Fibroblast of the conjunctiva (primary cell): ENCODE measurements at places on chromosomes 7 and 10.
A peak's percentile ranks its signal among the peaks of the same experiment; 100 is the strongest.

DNA sequence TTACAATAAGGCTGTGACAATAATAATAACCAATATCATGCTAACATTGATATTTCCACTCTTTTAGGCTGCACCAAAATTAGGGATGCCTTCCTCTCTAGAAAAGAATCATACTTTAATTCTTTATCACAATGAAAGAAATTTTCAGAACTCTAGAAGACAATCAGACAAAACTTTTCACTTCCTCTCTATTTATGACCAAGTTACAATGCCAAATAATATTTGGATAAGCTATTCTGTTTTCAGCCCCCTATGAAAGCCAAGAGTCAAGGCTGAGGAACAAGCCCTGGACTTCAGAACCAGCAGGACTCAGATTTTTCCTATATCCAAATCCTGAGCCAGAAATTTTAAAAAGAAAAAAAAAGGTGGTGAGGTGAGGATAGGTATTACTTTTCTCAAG is 4.6 kb downstream of the HYCC1 start:
- no peak for DNase-seq

GRCh38 chr10:74799721-74800221 is 26.6 kb upstream of the KAT6B start:
- peak; percentile 70 for DNase-seq

- peak; percentile 98 for DNase-seq
These were observed at the start of gene LSM8 for GRCh38 chr7:118183786-118184564. LSM8 (plus strand) TSS chr7:118184164; CDS start chr7:118184224, 60 bp downstream.

- no peak for DNase-seq
These were observed 136.6 kb upstream of the ZNF32 start for GRCh38 chr10:43785252-43785651.

GRCh38 chr10:118459642-118460193 is 117.6 kb upstream of the FAM204A start:
- DNase-seq, result peak; percentile 23

- DNase-seq, result peak; percentile 27
These were observed 219.5 kb downstream of the KIAA1217 start for GRCh38 chr10:24428410-24428782.

GRCh38 chr7:40213856-40214255 is 79.1 kb downstream of the SUGCT start:
- no peak for DNase-seq

DNA sequence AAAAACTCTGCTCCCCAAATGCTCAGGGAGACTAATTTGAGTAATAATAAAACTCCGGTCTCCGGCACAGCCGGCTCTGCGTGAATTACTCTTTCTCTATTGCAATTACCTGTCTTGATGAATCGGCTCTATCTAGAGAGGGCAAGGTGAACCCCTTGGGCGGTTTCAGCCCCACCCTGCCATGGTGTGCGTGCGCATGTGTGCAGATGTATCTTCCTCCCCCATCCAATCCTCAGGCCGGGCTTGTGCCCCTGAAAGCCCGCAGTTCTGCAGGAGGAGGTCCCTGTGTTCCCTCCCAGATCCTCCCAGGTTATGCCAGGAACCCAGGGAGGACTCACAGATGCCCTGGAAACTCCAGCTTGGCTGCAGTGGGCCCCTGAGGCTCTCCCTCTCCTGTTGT is 48.3 kb upstream of the MYL10 start:
- no peak for DNase-seq

DNA sequence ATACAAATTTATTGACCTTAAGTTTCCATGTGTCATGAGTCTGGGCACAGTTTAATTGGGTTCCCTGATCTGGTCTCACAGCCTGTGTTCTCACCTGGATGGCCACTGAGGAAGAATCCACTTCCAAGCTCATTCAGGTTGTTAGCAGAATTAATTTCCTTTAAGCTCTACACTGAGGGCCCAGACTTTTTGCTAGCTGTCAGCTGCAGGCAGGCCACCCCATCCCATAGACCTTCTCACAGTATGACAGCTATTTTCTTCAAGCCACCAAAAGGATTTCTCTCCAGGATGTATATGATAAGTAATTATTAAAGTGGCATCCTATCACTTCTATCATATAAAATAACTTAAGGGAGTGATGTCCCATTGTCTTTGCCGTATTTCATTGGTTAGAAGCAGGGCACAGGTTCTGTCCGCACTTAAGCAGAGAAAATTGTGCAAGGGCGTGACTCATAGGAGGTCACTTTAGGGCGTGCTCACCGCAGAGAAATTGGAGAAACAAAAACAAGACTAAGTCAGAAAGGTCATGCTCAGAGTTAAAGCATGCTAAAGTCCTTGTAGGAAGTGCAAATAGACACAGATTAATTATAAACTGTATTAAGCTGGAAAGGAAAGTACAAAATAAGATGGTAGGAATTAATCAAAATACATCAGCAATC is 109.9 kb downstream of the AHR start:
- peak; percentile 84 for DNase-seq

DNA sequence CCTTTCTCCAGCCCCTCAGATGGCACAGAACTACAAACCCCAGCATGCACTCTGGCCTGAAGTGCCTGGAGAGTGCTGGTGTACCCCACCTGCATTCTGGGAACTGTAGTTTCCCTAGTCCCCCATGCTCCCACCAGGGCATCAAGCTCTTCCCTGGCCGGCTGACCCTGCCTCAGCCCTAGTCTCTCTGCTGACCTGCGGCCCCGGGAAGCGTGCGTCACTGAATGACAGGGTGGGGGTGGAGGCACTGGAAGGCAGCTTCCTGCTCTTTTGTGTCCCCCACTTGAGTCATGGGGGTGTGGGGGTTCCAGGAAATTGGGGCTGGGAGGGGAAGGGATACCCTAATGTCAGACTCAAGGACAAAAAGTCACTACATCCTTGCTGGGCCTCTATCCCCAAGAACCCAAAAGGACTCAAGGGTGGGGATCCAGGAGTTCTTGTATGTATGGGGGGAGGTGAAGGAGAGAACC is 2.1 kb downstream of the NOS3 start:
- DNase-seq, result no peak

DNA sequence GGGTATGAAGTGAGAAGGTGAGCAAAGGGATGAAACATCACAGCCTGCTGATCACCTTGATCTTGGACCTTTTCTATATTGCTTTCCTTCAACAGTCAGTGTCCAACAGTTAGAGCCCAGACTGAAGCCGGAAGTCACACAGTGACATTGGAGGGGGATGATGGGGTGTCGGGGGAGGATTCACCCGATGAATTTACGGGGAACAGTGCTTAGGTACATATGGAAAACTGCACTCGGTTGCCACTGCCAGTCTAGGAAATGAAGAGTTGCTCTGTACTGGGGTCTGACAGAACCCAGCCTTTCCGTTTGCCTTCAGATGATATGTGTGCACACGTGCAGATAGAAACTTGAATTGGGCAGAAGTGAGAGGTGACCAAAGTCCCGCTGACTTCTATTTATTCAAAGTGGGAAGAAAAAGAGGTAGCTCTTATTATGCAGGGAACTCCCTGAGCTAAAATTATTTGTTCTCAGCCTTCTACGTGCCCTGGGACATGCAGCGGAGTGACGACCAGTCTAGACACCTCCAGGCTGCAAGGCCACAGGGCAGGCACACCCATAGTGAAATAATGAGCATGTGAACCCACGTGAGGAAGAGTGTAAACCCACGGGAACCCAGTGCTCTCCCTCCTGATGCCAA is 107.2 kb upstream of the INHBA start:
- no peak for DNase-seq

- no peak for DNase-seq
These were observed 137.8 kb upstream of the JCAD start for GRCh38 chr10:30197186-30197585.

DNA sequence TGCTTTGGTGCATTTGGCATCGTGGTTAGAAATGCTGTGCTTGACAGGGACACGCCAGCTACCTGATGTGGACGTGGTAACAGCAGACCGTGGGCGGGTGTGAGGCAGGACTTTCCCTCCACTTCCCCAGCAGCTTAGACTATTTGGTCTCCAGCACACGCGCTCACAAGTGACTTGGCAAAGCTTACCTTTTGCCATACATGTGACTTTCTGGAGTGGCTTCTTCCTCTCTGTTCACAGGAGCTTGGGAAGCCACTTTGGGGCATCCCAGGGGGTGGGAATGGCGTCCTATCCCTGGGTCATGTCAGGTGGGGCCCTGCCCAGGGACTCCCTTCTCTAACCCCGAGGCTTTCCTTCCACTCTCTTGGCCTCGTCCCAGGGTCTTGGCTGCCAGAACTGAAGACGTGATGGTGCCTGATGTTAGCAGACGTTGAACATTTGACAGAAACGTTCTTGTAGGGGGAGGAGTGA is 228.7 kb upstream of the KLF6 start:
- DNase-seq, result no peak

- no peak for DNase-seq
These were observed 13.7 kb downstream of the ADGRA1 start for GRCh38 chr10:133101416-133101810.

- DNase-seq, result no peak
These were observed 3.2 kb upstream of the MUC3A start for GRCh38 chr7:100946111-100946510.
